ENCODE measurements at places on chromosomes 4 and X. TPM values are rescaled to one million over a fixed set of nuclear protein-coding genes. Genes with fewer than 3 reads are reported as not detected.

Gene TEX13C
- not detected for polyA plus RNA-seq

DNA sequence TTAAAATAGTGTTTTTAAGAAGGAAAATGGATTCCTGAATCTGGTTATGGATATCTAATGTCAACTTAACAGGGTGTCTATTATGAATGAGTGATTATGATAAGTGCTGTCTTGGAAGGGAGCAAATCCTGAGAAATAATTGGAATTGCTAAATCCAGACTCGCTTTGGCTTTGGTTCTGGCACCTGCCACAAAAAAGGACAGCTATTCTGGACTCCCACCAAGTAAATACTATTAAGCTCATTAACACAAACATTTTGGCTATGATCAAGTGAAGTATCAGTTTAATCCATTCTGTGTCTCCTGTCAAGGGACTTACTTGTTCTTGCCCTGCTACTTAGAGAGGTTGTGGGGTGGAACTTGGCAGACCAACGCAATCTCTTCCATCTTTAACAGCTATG, 403.7 kb downstream of the CENPC start:
- no peaks in the 10 kb centered on the region for H3K4me1 ChIP-seq
- no peaks in the 10 kb centered on the region for H3K36me3 ChIP-seq
- no peaks in the 10 kb centered on the region for H3K27me3 ChIP-seq
- H3K4me3 ChIP-seq = no peak overlapping the region
- DNase-seq = no peak
- H3K27ac ChIP-seq = no peak overlapping the region

DNA sequence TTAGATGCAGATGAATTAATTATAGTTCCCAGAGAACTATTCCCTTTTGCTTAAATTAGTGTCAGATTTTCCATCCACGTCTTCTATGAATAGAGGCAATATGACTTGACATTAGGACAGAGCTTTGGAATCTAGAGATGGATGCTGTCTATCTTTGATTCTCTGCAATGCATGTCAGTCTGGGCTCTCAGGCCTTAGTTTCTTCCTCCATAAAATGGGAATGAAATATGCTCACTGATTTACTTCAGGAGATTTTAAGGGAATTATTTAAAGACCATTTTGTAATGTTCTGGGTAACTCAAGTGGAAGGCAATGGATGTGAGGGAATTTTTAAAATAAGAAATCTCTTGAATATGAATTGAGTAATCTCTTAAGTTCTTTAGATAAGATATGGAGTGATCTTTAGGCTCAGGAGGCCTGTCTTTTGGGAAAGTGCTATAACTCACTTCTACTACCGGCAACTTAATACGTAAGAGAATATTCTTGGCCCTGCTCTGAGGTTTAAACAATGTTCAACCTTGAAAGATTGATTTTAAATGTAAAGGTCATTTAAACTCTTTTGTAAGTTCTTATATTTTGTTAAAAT, 29.0 kb downstream of the MGST2 start:
- no peaks in the 10 kb centered on the region for H3K4me1 ChIP-seq
- H3K27me3 ChIP-seq = no peaks in the 10 kb centered on the region
- no peak overlapping the region for H3K4me3 ChIP-seq
- H3K27ac ChIP-seq = no peak overlapping the region
- no peaks in the 10 kb centered on the region for H3K36me3 ChIP-seq
- DNase-seq = no peak

DNA sequence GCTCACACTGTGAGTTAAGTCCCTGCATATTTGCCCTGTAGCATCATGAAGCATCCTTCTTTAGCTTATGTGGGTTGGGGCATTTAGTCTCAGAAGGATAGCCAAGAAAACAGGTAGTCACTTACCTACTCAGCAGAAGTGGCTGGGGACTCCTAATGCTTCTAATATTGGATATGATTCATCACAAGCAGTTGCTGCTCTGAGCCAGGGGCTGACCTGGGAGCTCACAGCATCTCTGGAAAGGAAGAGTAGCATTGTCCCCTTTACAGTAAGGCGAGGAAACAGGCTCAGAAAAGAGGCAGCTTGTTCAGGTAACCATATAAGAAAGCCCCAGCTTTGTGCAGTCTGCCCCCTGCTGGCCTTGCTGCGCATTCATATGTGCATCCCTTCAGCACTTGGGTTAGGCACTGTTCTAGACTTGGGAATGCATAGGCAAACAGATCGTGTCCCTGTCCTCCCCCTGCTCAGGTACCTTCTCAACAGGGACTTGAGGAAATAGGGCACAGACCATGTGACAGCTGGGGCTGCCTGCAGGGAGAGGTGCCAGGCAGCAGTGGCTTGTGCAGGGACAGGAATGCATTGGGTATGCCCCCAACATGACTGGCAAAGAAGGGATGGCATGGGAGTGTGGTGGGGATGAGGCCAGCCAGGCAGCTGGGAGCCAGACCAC, 35.7 kb upstream of the TBC1D14 start:
- H3K27me3 ChIP-seq = no peaks in the 10 kb centered on the region
- H3K4me3 ChIP-seq = no peak overlapping the region
- H3K4me1 ChIP-seq = peaks cover 4% of the 10 kb centered on the region
- H3K27ac ChIP-seq = no peak overlapping the region
- peak; percentile 62 for DNase-seq
- H3K36me3 ChIP-seq = peaks cover 46% of the 10 kb centered on the region

- DNase-seq = peak; percentile 67
- H3K4me1 ChIP-seq = peaks cover 4% of the 10 kb centered on the region
- no peaks in the 10 kb centered on the region for H3K27me3 ChIP-seq
- no peak overlapping the region for H3K27ac ChIP-seq
- peaks cover 23% of the 10 kb centered on the region for H3K36me3 ChIP-seq
Measured at GRCh38 chr4:51895816-51896408, 53.0 kb downstream of the DCUN1D4 start.
